ENCODE measurements at places on chromosomes 4 and X.

GRCh38 chr4:74933562-74934015, 673 bp downstream of the PARM1 start:
- DNase-seq, result no peak

GRCh38 chr4:8516996-8517550, 63.1 kb upstream of the GPR78 start:
- DNase-seq, result no peak

GRCh38 chrX:34578237-34578636, 78.8 kb downstream of the TMEM47 start:
- no peak for DNase-seq

DNA sequence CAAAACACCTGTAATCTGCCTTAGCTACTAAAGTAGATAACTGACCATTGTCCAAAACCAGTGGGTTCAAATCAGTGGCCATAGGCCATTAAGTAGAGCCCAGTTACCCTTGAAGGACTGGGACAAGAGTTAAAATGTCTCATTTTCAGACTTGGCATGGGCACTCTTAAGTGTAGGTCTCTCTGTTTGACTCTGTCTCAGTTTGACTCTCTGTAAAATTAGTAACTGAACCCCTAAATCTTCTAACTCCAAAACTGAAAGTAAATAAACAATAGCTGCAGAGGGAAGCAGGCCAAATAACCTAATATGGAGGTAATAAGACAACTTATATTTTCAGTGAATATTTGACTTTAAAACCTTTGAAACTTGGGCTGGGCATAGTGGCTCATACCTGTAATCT, 89.1 kb downstream of the SLC16A2 start:
- DNase-seq, result no peak

GRCh38 chr4:76691807-76692582, 205.9 kb downstream of the SOWAHB start:
- DNase-seq, result no peak

- no peak for DNase-seq
Observed at GRCh38 chr4:61003301-61003700, 196.8 kb upstream of the ADGRL3 start.

DNA sequence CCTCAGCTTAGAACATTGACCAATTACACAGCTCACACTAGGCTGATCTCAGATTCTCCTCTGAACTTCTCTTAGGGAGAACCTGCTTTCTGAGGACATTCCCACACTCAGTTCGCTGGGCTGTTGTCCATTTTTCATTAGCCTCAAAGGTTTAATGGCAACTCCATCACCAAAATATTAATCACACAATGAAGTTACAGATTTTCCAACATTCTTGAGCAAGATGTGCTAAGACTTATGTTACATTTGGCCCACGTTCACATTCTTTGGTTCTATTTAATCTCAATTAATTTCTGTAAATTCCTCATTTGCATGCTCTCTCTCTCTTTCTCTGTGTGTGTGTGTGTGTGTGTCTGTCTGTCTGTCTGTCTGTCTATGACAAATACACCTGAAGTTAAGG, 82.3 kb upstream of the EDNRA start:
- no peak for DNase-seq

DNA sequence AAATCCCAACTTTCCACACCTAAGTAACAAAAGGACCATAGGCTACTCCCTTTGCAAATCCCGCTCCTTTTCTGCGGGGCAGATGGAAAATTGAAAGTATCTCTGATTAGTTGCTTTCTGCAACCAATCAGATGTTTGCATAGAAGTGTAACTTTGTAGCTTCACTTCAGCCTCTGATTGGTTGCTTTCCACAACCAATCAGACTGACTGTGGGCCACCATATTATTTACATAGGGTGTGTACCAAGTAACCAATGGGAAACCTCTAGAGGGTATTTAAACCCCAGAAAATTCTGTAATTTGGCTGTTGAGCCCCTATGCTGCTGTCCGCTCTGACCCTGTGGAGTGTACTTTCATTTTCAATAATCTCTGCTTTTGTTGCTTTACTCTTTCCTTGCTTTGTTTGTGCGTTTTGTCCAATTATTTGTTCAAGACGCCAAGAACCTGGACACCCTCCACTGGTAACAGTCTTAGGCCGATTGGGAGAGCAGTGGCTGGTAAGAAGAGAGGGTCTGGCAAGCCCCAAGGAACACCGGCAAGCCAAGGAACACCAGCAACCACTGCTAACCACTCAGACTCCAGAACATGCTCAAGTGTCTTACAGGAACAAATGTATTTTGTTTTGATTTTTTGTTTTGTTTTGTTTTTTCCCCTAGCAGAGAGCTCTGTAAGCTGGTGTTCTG, 125.5 kb upstream of the MAP3K15 start:
- no peak for DNase-seq

- no peak for DNase-seq
Observed at GRCh38 chr4:85790582-85790981, 315.6 kb downstream of the ARHGAP24 start.

GRCh38 chr4:23930750-23931488, 41.1 kb upstream of the PPARGC1A start:
- no peak for DNase-seq

All from stimulated activated CD4-positive, alpha-beta T cell treated with anti-CD3 and anti-CD28 coated beads, Interleukin-15, amount 100 ng/mL, for 1 hour (primary cell).